ENCODE measurements at places on chromosomes 1 and 21.

- no peak for DNase-seq
These were observed 550 bp downstream of the ACKR1 start for GRCh38 chr1:159205225-159205624.

DNA sequence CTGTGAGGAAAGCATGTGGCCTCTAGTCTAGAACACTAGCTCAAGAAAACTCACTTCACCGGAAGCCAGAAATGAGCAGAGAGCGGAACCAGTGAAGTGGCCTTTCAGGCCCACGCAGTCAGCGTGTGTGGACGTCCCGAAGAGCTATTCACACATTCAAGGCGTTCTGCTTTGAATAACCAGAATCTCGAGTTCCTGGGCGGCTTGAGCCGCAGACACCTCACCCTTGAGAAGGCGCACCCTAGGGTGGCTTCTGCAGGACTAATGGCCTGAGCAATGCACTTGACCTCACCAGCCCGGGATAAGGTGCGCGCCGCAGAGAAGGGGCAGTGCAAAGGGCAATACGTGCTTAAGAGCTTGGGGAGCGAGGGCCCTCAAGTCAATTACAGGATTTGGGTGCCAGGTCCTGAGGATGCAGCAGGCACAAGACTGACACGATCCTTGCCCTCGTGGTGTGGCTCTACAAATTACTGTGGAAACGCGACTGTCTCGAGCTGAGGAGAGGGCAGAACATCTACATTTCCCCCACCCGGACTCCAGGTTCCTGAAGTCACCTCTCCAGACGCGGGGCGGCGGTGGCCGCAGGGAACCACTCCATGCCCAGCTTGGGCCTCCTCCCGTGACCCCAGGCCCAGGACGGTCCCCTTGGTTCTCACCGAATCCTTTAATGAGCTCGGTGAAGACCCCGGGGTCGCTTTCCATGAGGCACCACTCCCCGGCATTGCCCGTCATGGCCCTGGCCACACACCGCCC is 455 bp downstream of the UCHL5 start:
- peak; percentile 66 for DNase-seq

DNA sequence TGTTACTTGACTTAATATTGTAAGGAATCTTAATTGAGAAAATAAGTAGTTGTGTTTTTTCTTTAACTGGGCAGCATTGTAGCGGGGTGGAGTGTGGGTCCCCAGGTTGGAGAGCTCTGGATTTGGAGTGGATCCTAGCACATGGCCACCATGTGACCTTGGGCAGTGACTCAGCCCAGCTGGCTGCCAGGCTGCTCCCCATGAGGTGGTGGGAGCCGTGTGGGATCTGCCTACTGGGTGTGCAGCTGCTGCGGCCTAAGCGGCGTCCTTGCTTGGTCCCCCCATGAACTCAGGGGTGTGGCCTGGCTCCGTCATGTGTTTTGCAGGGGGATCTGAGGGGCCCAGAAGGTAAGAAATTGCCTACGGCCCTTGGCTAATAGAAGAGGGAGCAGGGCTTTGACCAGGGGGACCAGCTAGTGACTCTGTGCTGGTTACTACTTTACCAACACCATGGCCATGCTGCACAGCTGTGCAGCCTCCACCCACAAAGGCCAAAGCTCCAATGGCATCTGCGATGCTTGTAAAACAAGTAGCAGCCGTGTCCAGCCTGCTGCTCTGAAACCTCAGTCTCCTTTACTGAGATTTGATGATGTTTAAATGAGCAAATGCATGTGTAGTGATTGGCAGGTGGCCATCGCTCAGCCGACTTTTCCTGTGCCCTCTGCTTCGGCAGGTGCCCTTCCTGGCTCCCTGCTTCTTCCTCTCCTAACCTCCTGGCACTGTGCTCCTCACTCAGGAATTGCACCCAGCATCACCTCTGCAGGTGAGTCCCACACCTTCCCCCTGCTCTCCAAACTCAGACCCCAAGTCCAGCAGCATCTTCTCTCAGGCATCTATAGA is 68.3 kb downstream of the ADARB1 start:
- DNase-seq = peak; percentile 20

DNA sequence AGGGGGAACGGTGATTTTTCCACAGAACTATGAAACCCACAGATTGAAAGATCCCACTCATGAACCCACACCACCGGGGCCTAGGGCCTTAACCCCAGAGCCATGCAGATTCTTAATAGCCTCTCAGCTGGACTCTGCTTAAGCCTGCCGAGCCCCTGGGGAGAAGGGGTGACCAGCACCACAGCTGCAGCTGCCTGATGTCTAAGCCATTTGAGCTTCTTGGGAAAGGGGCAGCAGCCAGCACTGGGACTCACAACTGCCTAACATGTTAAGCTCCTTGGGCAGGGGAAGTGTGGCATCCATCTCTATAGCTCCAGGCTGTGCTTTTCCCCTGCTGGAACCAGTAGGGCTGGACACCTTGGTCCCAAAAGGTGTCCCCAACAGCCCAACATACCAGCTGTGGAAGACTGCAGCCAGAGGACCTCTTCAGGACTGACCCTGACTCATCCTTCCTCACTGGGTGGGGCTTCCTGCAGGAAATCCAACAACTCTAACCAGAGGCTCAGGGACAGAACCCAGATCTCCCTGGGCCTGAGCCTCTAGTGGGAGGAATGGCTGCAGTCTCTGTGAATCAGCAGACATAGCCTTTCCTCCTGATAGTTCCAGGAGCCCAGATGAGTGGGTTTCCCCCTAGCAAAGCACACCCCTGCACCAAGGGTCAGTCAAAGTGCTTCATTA is 34.6 kb upstream of the FMO3 start:
- no peak for DNase-seq

DNA sequence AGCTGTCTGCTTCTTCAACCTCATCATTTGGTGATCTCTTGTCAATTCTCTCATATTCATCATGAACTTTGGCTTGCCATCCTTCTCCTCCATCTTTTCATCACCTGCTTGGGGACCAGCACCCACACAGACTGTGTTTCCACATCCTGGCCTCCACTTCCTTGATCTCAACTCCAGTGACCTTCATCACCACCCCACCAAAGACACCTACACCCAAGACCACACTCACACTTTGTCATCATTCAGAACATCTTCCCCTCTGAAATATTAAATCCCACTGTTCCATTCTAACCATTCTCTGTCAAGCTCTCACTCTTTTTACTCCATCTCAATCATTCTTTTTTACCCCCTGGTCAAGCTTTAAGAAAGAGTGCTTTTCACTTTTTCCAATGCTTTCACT is 115.5 kb upstream of the VAV3 start:
- DNase-seq = no peak

GRCh38 chr21:38742580-38743260 is 63.0 kb upstream of the ETS2 start:
- no peak for DNase-seq

- no peak for DNase-seq
These were observed 51.0 kb upstream of the GOLT1A start for GRCh38 chr1:204264805-204265204.

DNA sequence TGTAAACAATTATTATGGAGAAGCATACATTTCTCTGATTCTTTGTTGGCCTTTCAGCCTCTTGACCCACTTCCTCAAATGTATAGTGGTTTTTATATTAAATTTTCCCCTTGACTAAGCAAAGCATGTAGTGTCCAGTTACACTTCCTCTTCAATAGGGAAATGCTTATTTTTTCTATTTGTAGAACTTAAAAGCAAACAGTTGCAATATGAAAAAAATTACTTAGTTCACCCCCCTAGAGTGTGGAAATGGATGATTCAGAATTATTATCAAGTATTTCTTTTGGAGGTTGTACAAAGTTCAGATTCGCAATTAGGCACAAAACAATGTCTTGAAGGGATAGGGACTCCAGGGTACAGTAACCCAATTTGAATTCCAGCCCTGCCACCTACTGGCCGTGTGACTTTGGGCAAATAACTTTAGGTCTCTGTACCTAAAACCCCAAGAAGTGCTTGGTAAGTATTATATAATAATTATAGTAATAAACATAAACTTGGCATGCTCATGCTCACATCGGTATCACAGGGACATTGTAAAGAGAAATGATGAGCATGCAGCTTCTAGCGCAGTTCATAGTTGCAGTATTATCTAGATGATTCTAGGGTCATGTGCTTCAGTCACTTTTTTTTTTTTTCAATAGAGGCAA is 28.6 kb upstream of the IFNGR2 start:
- DNase-seq = peak; percentile 48

DNA sequence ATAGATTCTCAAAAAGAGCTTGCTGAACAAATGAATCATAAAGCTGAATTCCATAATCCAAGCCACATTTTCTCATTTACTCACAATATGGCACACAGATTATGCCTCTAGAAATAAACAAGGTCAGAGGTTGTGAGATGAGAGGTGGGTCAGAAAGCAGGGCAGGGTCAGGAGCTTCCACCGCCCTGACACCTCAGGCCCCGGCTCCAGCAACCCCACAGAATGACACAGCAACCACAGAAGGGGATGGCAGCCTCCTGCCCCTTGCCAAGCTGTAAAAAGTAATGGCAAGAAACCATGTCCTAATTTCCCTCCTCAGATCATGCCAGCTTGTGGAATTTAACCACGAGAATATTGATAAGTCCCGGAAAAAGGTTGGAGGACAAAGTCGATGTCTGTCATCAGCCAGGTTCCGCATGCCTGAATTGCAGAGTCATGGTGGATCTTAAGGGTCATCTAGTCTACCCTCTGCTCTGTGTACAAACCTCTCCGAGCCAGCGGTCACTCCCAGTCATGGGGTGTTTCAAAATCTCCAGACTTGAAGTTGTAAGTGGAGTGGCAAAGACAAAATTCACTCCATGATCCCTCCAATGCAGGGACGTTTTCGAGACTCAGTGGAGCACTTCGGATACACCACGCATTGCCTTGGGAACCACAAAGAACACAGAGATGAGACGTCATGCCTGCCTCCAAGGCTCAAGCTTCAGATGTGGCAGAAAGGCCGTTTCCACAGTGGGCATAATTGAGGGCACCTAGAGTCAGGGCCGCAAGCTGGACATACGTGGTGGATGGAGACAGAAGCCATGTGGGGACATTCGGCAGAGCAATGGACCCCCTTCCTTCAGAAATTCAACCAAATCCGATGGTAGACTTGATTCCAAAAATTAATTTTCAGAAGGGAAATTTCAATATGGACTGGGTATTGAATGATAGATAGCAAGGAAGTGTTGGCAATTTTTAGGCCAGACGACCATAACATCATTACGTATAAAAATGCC is 254.0 kb downstream of the TOMM20 start:
- DNase-seq = peak; percentile 73

GRCh38 chr1:217274416-217274815 is 356.5 kb downstream of the GPATCH2 start:
- DNase-seq = no peak

DNA sequence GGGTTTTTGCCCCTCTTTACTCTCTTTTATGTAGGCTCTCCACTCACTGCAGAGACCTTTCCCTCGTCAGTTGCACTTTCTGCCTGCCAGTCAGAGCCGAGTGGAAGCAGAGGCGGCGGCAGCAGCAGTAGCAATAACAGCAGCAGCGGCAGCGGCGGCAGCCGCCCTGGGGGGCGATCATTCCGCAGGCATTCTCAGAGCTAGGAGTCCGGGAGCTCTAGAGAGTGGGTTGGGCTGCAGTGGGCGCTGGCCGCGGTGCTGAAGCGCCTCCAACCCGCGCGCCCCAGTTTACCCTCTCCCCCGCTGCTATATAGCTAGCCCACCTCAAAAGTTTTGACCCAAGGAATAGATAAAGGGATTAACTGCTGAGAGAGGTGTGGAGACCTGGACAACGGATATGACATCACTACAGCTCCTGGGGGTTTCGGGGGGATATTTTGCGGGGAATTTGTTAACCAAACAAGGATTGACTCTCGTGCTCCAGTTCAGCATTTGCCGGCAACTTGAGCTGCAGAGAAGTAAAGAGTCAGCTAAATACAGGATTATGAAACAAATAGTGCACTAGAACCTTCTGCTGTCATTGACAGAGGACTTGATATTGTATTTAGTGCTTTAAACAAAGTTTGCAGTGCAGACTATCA is at the start of gene OLFM3:
Gene OLFM3, minus strand, starts transcription at position 102 of the 641 bp plus-strand sequence.
- peak; percentile 19 for DNase-seq

GRCh38 chr21:16979574-16979973 is 533.3 kb upstream of the CXADR start:
- DNase-seq = no peak

DNA sequence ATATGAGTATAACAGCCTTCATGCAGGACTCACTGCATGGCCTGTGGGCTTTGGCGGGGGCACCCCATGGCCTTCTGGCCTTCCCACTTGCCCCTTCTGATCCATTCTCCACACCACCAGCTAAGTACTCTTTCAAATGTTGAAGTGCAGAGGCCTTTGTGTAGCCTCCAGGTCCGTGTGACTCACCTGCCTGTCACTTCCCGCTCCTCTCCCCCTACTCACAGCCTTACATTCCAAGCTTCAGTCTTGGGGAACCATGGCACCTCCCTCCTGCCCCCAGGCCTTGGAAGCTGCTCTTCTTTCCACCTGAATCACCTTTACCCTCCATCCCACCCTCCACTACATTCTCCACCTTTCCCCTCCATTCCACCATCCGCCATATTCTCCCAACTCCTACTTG is 69.6 kb downstream of the PGM1 start:
- DNase-seq = peak; percentile 90

- DNase-seq = no peak
These were observed 562 bp downstream of the DYNLT5 start for GRCh38 chr1:66752671-66753371.

DNA sequence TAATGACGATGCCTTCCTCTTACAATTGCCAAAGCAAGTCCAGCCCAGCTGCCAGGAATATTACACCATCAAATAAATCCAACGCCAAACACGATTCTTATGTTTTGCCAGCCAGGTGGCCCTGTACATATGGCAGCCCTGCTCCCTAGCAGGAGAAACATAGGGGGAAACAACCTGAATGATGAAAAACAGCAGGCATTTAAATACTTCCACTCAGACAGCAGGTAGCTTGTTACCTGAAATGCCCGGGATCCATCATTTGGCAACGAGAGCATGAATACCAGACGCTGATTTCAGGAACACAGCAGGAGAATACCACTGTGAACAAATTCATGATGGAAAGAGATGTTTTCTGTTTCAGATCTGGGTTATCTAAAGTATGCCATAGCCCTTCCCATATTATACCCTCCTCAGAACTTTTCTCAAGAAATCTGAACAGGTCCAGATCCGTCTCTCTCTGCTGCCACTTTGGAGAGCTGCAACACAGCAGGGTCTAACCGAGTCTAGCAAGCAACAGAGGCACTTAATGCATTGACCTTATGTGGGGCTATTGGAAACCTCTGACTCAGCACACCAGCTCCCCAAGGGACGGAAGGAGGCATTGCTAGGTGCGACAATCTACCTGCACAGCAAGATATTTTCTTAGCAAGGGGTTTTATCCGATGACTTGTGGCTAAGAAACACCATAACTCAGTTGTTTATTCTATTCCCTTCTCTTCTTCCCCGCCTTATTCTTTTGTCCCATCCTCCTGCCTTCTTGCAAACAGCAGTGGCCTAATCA is 166.3 kb downstream of the BARHL2 start:
- no peak for DNase-seq

- no peak for DNase-seq
These were observed 63.0 kb downstream of the HIVEP3 start for GRCh38 chr1:41855713-41856112.

- DNase-seq = no peak
These were observed 1.5 kb downstream of the MLLT11 start for GRCh38 chr1:151061704-151062103.

DNA sequence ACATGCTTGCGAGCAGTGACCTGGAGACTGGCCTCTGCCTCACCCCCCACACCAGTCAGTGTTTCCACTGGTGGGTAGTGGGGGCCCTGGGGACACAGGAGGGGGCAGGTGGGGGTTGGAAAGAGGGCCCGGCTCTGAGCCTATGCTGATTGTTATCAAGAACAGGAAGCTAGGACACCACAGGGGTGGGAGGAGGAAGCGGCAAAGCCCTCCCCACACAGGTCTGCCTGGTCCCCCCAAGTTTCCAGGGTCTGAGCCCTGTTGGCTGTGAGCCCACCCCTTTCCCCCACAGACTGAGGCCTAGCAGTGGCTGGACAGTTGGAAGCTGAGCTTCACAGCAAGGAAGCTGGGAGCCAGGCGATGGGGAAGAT is 1.6 kb upstream of the PTPN7 start:
- no peak for DNase-seq
